ENCODE measurements at places on chromosomes 4 and X.

GRCh38 chr4:152374606-152375285 is 161.1 kb downstream of the FBXW7 start:
- no peak for DNase-seq

DNA sequence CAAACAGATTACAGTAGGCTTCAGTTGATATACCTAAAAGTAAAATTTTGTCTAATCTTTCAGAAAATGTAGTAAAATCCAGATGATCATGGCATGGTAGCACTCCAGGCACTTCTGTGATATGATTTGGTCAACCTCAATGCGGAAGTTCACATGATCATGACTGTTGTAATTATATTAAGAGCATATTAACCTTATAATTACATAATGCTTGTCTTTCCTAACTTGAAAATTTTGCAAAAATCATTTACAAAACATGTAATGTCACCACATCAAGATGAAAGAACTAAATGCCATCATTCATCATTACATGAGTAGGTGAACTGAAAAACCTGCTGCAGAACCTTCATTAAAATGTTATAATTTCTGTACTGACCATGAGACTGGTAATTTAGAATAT is 88.1 kb downstream of the MBNL3 start:
- DNase-seq = no peak

DNA sequence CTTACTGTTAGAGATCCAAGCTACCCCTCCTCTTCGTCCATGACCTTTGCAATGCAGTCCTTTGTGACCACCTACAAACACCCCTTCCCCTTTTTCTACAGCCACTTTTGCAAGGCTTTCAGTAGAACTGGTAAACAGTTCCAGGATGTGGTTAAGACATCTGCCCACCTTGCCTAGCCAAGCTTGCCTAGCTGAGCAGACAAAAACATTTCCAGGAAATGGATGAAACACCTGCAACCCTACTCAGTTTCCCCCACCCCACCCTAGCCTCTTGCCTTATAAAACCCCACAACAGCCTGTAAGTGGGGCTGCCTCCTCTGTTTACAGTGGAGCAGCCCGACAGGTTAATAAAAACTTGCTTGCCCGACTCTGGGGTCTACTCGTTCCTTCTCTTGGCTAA is 133.8 kb downstream of the ZC4H2 start:
- DNase-seq = peak; percentile 9

DNA sequence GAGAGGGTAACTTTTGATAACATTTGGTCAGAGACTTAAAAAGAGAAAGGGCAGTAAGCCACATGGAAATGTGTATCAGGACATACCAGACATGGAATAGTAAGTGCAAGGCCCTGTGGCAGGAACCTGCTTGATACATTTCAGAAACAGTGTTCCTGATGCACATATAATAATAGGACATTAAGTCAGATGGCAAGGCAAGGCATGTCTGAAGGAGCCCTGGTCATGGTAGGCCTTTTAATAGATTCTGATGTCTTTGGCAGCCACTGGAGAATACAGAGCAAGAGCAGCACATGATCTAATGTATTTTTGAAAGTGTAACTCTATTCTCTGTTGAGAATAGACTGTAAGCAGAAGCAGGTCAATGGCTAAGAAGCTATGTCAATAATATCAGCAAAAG is 279.7 kb downstream of the CAMK2D start:
- DNase-seq = no peak

GRCh38 chrX:116318672-116319071 is 117.7 kb upstream of the SLC6A14 start:
- DNase-seq = no peak

DNA sequence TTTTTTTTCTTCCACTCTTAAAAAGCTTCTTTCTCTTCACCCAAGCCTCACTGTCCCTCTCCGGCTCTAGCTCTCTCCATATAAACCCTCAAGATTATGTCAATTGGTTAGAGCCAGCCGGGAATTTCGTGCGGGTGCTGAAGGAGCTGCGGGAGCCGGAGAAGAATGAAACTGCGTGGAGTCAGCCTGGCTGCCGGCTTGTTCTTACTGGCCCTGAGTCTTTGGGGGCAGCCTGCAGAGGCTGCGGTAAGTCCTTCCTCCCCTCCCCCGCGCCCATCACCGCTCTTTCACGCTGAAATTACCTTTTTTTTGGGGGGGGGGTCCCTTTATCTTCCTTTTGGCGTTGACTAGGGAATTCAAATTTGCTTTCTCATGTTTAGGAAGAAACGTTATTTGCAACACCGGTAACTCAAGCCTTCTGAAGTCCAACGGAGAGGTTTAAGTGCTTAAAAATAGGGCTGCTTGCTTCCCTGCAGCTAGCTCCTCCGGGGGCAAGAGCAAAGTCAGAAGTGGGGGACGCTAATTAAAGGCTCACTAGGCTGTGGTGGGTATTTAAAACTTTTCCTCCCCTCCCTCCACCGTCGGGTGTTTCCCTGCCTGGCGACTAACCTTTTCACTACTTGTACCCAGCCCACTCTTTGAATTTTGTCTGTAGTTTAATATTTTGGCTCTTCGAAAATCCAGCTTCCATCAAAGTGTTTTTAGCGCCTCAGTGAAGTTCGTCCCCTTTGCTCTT is 491 bp downstream of the COL4A5 start:
- no peak for DNase-seq

GRCh38 chrX:46770817-46771163 is 11.9 kb upstream of the SLC9A7 start:
- DNase-seq = no peak

Data from activated CD4-positive, alpha-beta T cell treated with anti-CD3 and anti-CD28 coated beads for 36 hours (primary cell).